Osteoblast (primary cell): ENCODE measurements at places on chromosomes 12 and 14. TPM values are rescaled to one million over a fixed set of nuclear protein-coding genes. Genes with fewer than 3 reads are reported as not detected.

GRCh38 chr12:57528176-57528575, 5.6 kb downstream of the MBD6 start:
- DNase-seq = peak; percentile 79
- peaks cover 74% of the 10 kb centered on the region for H3K36me3 ChIP-seq
- H3K27ac ChIP-seq = no peak overlapping the region
- peaks cover 14% of the 10 kb centered on the region for H3K4me1 ChIP-seq
- H3K4me3 ChIP-seq = no peak overlapping the region
- no peaks in the 10 kb centered on the region for H3K27me3 ChIP-seq

GRCh38 chr12:124433879-124434278, 133.5 kb downstream of the NCOR2 start:
- H3K36me3 ChIP-seq = peaks cover 21% of the 10 kb centered on the region
- no peak for DNase-seq
- no peak overlapping the region for H3K4me3 ChIP-seq

GRCh38 chr12:131831635-131832041, 3.4 kb downstream of the MMP17 start:
- H3K4me3 ChIP-seq = peak overlapping the region; percentile 70
- peaks cover 6% of the 10 kb centered on the region for H3K27me3 ChIP-seq
- peaks cover 12% of the 10 kb centered on the region for H3K4me1 ChIP-seq
- DNase-seq = peak; percentile 93
- peak overlapping the region; percentile 23 for H3K27ac ChIP-seq

DNA sequence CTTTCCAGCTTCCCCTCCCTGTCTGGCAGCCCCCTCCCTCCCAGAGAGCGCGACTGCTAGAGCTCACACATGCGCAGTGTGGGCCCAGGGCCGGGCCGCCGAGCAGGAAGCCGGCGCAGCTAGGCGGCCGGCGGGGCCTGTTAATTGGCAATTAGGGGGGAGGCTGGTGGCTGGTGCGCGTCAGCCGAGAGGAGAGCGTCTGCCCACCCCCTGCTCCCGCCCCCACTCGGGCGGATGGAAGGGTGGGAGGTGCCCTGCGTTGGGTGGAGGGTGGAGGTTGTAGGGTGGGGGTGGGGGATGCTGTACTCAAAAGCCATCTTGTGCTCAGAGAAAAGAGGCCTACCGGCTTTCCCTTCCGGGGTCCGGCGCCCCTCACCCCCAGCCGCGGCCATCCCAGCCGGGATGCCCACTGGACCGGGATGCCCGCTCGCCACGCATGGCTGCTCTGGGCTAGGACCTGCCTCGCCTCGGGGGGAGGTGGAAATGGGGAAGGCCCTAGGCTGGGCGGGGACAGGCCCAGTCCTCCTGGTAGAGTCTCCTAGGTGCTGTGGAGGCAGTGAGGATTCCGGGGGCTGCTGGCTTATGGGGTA, 9.2 kb downstream of the HOXC8 start:
- no peaks in the 10 kb centered on the region for H3K36me3 ChIP-seq
- no peaks in the 10 kb centered on the region for H3K27me3 ChIP-seq
- peak; percentile 99 for DNase-seq

The LTB4R gene
- 1.2 and 1.8 TPM in 2 replicates for total RNA-seq
